ENCODE measurements at places on chromosomes 12 and 14.

- no peak for DNase-seq
Observed at GRCh38 chr12:118742431-118742830, 238.9 kb upstream of the SRRM4 start.

DNA sequence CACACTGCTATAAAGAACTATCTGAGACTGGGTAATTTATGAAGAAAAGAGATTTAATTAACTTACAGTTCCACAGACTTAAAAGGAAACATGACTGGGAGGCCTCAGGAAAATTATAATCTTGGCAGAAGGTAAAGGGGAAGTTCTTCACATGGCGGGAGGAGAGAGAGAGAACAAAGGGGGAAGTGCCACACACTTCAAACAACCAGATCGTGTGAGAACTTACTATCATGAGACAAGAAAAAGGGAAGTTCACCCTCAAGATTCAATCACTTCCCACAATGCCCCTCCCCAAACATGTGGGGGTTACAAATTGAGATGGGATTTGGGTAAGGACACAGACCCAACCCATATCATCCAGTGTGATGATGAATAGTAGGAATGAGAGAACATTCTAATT, 366.5 kb downstream of the LRFN5 start:
- DNase-seq, result no peak

DNA sequence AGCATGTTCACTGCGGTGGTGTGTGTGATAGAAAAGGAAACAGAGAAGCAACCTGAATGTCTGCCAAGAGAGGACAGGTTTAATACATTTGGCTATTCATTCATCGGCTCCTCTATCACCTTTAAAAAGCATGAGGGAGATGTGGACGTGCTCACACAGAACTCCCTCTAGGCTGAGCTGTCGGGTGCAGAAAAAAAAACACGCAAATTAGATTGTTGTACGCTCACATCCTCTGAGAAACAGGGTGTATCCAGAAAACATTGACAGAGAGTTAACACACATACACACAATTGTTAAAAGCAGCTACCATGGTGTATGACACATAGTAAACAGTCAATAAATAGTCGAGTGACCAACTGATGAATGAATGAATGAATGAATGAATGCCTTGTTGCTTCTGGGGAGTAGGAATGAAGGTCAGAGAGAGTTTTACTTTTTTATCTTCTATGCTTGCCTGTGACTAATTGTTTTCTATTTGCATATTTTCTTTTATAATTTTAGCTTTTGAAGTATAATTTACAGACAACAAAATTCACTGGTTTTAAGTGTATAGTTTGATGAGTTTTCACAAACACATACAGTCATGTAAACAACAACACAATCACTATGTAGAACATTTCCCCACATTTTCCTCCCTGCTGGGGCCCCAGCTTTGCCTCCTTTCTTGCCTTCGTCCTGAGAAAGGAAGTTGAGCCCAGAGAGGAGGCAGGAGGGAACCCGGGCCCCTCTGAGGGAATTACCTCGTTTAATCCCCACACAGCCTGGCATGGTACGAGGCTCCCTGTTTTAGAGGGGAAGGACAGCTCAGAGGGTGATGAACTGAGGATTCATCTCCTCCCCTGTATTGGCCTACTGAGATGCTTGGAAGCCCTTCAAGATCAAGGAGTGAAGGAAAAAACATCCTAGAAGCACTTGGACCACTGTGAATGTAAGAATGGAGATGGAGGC, 19.7 kb upstream of the FAM222A start:
- DNase-seq, result no peak

- no peak for DNase-seq
Observed at GRCh38 chr14:89466484-89466883, 49.5 kb upstream of the FOXN3 start.

DNA sequence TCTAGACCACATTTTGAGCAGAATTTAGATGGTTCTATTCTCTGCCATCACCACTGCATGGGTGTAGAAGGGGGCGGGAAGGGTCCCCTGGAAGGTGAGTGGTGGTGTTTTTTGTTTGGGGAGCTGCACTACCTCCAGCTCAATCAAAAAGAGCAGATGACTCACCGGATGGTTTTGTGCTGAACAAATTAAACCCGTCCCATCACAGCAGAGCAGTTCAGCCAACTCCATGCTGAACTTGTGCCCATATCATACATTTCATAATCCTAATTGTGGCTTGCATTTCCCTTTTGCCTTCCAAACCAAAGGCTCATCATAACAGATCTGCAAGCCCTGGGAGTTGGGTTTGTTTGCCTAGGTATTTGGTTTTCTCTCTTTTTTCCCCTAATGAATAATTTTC, 53.0 kb upstream of the RPH3A start:
- no peak for DNase-seq

GRCh38 chr12:90181216-90181615, 472.6 kb upstream of the ATP2B1 start:
- no peak for DNase-seq

DNA sequence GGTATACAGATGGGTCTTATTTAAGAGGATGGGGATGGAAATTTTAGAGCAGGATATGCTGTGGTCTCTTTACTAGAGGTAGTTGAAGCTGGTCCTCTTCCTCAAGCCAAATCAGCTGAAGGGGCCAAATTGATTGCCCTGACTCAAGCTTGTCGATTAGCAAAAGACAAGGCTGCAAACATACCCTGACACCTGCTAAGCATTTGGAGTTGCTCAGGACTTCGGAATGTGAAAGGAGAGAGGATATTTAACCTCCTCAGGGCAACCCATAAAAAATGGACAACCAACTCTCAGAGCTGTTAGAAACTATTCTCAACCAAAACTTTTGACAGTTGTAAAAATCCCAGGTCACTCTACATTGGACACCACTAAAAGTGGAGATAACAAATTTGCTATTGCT, 15.6 kb downstream of the PTGDR start:
- no peak for DNase-seq

GRCh38 chr14:100440207-100440631, 117.1 kb downstream of the SLC25A47 start:
- DNase-seq, result peak; percentile 51

GRCh38 chr14:65637780-65638179, 225.2 kb downstream of the FUT8 start:
- no peak for DNase-seq

DNA sequence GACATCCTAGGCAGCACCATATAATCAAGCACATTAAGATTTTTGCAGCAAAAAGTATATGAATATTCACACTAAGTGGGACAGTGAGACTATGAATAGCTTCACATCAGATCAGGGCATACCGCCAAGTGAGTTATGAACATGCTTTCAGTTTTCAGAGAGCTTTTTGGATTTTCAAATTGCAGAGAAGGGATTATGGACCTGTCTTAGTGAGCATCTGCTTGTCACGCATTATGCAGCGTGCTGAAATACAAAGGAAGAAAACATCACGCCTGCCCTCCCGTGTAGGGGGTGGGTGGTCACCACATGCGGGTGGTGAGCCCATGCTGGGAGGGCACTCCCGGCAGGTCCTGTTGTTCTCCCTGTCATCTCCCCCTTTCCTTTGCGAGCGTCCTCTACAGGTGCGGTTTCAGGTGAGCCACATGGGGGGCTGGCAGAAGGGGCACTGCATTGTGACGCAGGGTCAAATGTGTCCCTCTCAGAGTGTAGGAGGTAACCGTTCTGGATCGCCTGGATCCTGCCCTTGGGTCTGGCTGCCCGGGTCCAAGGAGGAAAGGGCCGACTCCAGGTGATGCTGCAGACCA, 42.6 kb downstream of the TRAF3 start:
- no peak for DNase-seq

DNA sequence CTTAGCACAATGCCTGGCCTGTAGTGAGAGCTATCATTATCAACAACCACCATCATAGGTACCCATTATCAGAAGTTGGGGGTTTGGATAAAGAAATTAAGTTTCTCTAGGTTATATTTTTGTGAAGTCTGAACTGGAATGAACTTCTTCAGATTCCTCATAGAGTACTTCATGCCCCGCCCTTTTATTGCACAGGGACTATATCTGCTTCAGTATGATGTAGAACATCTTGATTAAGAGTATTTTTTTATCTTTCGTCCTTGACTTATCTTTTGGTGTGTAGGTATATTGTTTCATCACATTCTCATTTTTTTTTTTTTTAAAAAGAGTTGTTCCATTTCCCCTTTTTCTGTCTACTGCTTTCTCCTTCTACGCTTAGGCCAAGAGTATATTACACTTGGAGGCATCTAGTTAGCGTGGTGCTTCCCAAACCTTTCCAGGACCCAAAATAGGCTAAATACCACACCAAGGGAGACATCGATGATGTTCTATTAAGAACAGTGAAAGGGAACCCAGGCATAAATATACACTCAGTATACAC, 467.5 kb downstream of the ZFP36L1 start:
- DNase-seq, result no peak

- DNase-seq, result no peak
Observed at GRCh38 chr12:24928131-24928530, 20.8 kb downstream of the BCAT1 start.

GRCh38 chr12:89783359-89784060, 74.9 kb upstream of the ATP2B1 start:
- DNase-seq, result no peak

DNA sequence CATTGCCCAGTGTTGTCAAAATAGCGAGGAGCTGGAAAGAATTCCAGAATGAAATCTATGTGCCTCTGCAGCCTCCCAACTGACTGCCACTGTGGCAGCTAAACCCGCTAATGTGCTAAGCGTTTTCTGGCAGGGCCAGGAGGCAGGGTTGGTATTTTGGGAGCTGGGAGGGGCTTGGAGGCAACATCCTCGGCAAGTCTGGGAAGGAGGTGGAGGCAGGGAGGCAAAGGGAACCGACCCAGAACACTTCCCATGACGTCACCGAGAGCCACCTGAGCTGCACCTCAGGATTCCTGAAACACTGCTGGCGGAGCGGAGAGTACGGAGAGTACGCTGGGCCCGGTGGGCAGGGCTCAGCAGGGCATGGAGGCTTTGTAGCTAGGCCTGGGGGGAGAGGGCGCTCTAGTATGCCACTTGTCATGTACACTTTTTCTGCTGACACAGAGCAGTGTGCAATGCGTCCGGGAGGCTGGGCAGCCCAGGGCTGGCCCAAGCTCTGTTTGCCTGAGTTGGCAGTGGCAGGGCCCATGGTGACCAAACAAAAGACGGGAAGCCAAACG, 81.5 kb downstream of the DPF3 start:
- peak; percentile 82 for DNase-seq

- no peak for DNase-seq
Observed at GRCh38 chr14:60845523-60845922, 111.0 kb downstream of the MNAT1 start.

DNA sequence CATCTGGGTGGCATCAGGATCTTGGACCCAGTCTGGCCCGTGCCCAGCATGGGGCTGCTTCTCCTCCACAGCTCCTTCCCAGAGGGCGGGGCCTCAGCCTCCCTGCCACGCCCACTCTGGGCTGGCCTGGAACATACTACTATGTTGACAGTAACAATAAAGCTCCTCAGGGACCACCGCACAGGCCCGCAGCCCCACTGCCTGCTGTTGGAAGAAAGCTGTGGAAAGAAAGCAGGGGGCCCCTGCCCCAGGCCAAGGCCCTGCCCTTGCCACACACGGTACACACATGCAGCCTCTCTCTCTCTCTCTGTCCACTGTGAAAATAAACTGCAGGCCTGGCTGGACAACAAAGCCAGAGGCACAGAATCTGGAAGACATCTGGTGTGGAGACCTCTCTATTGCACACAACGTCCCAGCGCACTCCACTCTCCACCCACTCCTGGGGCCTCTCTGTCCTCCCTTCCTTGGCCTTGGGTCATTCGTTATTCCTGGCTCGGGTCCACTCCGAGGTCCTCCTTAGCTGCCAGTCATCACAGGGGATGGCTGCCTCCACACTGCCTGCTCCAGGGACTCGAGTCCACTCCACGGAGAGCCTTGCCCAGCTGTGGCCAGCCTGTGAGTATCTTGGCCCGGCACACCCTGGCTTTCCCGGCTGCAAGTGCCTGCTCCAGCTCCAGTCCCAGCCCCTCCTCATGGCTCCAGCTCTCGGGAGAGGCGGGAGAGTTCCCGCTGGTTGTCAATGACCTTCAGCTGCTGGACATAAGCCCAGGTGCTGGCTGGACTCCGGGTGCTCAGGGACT, 11.8 kb upstream of the ENDOU start:
- peak; percentile 86 for DNase-seq

DNA sequence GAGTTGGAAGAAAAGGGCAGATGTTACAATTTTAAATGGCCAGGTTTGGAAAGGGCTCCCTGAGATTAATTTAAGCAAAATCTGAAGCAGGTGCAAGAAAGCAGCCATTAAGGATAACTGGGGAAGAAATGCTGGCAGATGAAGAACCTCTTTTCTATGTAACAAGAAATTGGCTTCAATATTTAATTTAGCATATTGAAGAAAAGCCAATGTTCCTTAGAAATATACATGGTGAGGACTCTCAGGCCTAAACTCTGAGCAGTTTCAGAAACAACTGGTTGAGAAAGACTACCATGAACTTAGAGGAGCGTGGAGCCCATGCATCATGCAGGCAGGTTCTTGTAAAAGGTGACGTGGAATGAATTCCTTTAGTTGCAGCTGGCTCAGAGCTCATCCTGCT, 152.8 kb downstream of the LRIG3 start:
- no peak for DNase-seq

GRCh38 chr12:51187370-51187987, 14.5 kb upstream of the TFCP2 start:
- no peak for DNase-seq

GRCh38 chr14:96938946-96939345, 141.8 kb downstream of the VRK1 start:
- DNase-seq, result no peak

- DNase-seq, result no peak
Observed at GRCh38 chr12:4412056-4412455, 32.5 kb upstream of the FGF23 start.

GRCh38 chr12:33437598-33437997, 2.0 kb downstream of the SYT10 start:
- DNase-seq, result no peak

DNA sequence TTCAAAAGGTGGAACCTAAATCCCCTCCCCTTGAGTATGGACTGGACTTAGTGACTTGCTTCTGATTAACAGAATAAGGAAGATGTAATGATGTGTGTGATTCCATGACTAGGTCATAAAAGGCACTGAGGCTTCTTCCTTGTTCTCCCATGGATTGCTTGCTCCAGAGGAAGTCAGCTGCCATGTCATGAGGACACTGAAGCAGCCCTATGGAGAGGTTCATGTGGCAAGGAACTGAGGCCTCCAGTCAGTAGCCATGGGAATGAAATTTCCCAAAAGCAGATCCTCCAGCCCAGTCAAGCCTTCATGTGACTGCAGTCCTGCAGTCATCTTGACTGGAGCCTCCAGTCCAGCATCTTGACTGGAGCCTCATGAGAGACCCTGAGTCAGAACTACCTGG, 10.7 kb downstream of the TMBIM4 start:
- DNase-seq, result no peak
